ENCODE measurements at places on chromosomes 16 and 17.
A peak's percentile ranks its signal among the peaks of the same experiment; 100 is the strongest.

DNA sequence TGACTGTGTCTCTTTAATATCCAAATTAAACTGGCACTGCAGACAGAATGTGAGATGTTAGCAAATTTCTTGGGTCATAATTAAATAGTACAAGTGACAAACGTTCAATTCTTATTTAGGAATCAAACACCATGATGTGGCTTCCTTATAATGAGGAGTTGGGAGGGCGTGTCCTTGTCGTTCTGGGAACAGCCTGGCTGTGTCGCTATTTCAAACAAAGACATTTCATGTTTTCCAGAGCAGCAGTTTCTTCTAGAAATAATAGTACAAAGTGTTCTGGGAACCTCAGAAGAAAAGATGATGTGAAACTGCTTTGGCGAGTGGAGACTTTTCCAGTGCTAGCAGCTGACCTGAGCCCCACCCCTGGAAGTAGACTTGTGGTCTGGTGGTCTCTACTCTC lies 301.7 kb upstream of the N4BP1 start:
- DNase-seq = no peak

DNA sequence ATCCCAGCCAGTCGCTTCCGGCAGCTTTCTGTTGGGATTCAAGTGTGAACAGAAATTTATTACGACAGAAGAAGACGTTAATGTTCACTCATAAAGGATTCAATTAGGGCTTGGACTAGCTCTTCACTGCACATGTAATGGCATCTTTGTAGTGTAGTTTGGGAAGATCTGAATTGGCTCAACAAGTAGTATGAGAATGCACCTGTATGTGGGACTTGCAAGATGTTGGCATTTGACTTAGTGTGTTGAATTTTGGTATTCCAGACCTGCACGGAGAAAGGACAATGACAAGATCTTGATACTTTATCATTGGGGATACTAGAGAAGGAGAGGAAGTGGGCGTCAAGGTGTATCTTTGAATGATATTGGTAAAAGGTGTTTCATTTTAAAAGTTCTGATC lies 1.2 kb downstream of the PSMD11 start:
- DNase-seq = no peak

DNA sequence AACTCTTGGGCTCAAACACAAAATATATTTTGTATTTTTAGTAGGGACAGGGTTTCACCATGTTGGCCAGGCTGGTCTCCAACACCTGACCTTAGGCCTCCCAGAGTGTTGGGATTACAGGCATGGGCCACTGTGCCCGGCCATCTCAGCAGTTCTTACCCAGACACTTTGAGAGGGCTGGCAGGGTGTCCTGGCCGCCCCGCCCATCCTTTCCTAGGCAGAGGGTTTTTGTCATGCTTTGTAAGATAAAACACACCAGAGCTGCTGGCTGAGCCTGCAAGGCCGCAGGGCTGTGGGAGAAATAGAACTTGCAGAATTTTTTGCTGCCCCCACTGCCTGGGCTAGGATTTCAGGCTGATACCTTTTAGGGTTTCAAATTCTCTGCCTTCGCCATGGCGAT lies 8.7 kb downstream of the PPL start:
- no peak for DNase-seq

DNA sequence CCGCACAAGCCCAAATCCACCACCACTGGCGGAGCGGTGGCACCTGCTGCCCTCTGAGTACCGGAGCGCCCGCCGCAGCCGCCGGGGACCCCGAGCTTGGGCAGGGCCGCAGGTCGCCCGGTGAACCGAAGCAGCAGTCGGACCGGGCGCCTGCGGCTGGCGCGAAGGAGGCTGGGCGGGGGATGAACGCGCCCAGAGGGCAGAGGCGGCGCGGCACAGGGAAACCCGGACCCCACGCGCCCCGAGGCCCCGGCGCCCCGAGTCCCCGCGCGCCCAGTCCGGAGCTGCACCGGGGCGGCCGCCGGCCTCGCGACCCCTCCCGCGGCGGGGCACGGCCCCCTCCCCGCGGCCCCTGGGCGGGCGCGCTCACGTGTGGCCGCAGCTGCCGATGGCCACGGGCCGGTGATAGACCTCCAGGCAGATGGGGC lies 393 bp downstream of the RNF166 start:
- no peak for DNase-seq

DNA sequence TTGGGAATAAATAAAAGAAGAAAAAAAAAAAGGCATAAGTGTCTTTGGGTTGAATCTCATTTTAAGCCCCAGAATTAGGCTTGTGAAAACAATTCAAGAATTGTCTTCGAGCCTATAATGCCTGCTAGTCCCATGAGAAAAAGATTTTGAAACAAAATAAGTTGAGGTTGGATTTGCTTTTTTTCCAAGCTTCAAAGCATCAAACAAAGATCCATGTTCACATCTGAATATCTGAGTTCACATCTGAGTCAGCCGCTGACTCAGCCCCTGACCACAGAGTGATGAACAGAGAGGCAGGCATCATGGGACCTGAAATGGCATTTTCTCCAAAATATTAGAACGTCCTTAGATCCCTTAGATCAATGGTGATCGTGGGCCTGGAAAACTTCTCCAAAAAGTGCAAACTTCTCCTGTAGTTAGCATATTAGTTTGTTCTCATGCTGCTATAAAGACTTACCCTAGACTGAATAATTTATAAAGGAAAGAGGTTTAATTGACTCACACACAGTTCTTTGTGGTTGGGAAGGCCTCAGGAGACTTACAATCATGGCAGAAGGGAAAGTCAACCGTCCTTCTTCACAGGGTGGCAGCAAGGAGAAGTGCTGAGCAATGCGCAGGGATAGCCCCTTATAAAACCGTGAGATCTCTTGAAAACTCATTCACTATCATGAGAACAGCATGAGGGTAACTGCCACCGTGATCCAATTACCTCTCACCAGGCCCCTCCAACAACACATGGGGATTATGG lies 294.6 kb upstream of the HSBP1 start:
- no peak for DNase-seq

DNA sequence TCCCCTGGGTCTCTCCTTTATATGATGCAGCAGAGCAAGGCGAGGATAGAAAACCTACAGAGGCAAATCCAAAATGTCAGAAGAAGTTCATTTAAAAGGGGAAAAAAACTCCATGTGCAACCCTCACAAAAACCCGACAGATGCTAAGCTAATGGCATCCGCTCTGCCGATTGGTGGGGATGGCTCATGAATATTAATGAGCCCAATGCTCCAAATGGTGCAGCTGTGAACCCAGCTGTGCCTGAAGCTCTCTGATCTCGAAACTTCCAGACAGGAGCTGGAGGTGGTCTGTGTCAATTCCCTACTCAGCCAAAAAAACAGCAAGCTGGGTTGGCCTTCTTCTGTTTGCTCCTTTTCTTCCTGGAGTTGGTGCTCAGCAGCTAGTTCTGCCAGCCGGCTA lies 15.5 kb downstream of the SNX11 start:
- DNase-seq = no peak

DNA sequence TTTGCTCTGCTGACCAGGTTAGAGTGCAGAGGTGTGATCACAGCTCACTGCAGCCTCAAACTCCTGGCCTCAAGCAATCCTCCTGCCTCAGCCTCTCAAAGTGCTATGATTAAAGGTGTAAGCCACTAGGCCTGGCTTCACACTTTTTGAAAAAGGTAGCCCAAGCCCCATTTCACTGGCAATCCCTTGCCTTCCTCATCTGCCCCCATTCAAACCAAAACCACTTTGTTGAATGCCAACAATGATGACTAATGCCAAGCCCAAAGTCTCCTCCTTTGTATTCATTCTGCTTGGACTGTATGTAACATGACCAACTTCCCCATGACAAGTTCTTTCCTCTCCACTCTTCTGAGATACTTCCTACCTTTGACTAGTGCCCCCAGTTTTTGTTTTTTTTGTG lies 33.1 kb downstream of the N4BP1 start:
- DNase-seq = no peak

GRCh38 chr16:53863861-53864260 lies 159.9 kb downstream of the FTO start:
- no peak for DNase-seq

DNA sequence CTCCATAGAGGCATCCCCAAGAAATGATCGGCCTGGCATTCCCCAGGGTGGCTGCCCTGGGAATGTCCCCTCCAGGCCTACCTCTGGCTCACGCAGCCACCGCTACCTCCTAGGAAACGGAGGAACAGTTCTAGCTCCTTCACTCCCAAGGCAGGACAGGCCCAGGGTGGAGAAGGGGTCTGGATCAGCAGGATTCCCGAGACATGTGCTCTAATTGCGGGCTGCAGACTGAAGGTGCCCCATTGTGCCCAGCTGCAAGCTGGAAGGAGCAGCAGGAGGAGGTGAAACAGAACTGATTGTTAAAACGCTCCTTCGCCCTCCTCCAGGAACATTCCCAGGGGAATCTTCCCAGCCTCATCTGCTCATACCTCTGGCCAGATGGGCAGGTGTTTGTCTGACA lies 40.8 kb downstream of the SCNN1G start:
- DNase-seq = no peak

DNA sequence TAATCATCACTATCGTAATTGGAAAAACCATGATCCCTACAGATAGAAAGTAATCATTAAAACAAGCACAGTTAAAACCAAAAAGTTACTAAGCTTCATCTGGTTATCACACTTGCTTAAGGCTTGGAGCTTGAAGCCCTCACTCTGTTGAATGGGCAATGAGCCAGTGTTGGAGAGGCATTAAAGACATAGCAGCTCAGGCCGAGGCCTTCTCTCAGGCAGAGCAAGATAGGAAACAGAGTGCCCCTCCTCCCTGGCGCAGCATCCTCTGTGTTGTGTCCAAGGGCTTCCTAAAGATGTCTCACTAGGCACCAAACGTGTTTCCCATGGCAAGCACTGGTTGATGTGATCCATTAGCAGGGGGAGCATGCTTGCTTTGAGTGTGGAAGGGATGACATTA lies 34.9 kb upstream of the LGALS9 start:
- no peak for DNase-seq

DNA sequence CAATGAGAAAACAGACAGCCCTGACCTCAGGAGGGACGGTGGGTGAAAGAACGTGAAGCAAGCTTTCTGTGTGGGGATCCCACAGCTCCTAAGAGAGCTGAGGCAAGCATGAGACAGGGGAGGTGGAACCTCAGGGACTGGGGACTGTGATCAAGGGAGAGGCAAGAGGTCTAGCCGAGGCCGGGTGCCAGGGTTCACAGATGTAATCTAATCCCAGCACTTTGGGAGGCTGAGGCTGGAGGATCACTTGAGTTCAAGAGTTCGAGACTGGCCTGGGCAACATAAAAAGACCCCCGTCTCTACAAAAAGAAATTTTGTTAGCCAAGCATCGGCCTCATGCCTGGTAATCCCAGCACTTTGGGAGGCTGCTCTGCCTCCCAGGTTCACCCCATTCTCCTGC lies 4.5 kb upstream of the ADAM11 start:
- no peak for DNase-seq

GRCh38 chr17:67993153-67993997 lies 2.9 kb downstream of the C17orf58 start:
- peak; percentile 35 for DNase-seq

- no peak for DNase-seq
Measured at GRCh38 chr17:80414508-80414802, 512 bp upstream of the ENDOV start.

- no peak for DNase-seq
Measured at GRCh38 chr16:49250689-49251088, 30.9 kb downstream of the CBLN1 start.

- no peak for DNase-seq
Measured at GRCh38 chr16:89173174-89173921, 1.8 kb downstream of the CDH15 start.

- no peak for DNase-seq
Measured at GRCh38 chr17:72110231-72110941, 10.4 kb upstream of the SOX9 start.

- no peak for DNase-seq
Measured at GRCh38 chr16:72171236-72171635, 719 bp downstream of the PMFBP1 start.

- no peak for DNase-seq
Measured at GRCh38 chr16:20918486-20919239, 18.1 kb downstream of the LYRM1 start.

DNA sequence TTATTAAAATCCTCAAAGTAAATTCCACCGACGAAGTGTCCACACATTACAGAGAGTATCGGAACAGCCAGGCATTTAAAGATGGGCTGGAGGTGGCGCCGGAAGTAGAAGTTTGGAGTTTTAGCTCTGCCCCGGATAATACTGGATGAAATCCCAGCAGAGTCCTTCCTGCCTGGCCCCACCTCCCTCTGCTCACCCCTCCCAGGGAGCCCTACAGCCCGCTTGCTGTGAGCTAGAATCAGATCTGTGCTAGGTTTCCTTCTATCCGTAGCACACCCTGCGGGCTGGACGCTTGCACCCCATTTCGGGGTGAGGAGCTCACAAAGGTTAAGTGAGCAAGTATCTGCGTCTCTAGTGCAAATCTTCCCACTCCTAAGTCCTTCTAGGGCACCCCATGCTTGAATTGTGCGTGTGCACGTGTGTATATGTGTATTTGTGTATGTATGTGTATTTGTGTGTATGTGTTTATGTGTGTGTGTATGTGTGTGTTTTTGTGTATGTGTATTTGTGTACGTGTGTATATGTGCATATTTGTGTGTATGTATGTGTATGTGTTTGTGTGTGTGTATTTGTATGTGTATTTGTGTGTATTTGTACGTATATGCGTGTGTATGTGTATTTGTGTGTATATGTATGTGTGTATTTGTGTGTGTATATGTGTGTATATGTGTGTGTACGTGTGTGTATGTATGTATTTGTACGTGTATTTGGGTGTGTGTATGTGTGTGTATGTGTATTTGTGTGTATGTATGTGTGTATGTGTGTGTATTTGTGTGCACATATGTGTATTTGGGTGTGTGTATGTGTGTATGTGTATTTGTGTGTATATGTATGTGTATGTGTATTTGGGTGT lies 61.4 kb downstream of the HAPSTR1 start:
- DNase-seq = no peak

GRCh38 chr17:13593021-13593751 lies 8.5 kb downstream of the HS3ST3A1 start:
- DNase-seq = no peak

- DNase-seq = no peak
Measured at GRCh38 chr17:81404558-81405165, 9.4 kb downstream of the BAHCC1 start.

- no peak for DNase-seq
Measured at GRCh38 chr16:11580451-11581086, 6.2 kb downstream of the LITAF start.

- no peak for DNase-seq
Measured at GRCh38 chr17:17725011-17725751, 43.9 kb downstream of the RAI1 start.

DNA sequence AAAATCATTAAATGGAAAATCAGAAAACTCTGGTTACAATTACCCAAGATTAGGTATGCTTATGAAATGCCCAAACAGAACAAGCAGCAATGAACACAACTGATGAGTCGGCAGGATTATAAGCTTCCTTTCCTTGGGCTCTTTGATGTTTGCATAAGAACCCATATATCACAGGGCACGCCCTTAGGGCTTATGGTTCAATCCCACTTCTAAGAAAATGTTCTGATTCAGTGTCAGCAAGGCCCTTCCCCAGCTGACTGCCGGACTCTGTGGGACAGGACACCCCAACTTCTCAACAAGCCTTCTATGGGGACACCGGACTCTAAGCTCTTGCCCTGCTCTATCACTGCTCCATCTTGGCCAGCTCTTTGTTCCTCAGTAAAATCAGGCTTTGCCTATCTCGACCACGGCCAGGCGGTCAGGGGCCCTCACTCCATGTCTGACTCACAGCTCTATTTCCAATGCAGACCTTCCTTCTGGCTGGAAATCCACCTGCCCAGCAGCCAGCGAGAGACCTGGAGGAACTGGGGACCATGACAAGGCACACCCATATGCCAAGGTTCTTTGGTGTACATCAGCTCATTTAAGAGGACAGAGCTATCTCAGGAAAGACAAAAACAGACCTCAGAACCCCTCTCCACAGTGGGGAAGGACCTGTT lies 26.8 kb downstream of the LITAFD start:
- no peak for DNase-seq
